NCI-H2081 treated with DMSO at 0.1 percent for 48 hours (cell line): ENCODE measurements at places on chromosomes 2 and 18.
A peak's percentile ranks its signal among the peaks of the same experiment; 100 is the strongest.

DNA sequence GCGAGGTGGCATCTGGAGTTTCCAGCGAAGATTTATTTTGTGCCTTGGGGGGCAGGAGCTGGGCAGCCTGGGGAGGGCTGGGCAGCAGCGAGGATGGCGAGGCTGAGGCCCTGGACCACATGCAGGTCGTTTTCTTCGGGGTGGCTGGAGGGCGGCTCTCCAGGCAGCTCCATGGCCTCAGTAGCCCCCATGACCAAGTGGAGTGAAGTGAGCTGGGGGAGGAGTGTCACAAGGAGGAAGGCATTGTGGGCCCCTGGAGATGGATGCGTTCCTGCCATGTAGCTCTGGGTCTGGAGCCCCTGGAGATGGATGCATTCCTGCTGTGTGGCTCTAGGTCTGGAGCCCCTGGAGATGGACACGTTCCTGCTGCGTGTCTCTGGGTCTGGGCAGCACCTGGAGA, 40.4 kb downstream of the SH3BP4 start:
- no peak for DNase-seq

DNA sequence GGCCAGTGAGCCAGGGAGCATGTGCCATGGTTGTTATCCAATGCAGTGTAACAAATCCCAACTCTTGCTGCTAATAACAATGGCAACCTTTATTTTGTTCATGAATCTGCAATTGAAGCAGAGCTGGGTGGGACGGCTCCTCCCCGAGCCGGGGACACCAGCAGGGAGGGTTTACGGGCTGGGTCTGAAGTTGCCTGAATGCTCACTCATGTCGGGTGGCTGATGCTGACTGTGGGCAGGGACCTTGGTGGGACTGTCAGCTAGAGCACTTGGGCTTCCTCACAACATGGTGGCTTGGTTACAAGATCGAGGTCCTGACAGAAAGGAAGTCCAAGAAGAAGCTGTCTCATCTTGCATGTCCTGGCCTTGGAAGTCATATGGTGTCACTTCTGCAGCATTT, 264.5 kb downstream of the NDUFA10 start:
- no peak for DNase-seq

DNA sequence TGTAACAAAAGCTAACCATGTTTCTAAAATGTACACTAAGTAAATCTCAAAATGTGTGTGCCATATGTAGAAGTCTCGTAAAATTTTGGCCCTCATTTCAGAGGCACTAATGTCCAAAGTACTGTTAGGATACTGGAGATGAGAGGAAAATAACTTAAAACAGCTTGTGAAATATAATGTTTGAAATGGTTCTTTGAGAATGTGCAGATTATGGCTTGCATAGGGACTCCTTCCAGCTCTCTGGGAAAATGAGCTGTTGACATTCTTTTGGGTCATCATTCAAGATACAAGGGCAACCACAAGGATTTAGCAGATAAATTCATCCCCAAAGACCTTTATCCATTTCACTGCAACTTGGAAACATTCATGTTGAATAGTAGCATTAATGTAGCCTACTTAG, 38.1 kb upstream of the OTX1 start:
- no peak for DNase-seq

DNA sequence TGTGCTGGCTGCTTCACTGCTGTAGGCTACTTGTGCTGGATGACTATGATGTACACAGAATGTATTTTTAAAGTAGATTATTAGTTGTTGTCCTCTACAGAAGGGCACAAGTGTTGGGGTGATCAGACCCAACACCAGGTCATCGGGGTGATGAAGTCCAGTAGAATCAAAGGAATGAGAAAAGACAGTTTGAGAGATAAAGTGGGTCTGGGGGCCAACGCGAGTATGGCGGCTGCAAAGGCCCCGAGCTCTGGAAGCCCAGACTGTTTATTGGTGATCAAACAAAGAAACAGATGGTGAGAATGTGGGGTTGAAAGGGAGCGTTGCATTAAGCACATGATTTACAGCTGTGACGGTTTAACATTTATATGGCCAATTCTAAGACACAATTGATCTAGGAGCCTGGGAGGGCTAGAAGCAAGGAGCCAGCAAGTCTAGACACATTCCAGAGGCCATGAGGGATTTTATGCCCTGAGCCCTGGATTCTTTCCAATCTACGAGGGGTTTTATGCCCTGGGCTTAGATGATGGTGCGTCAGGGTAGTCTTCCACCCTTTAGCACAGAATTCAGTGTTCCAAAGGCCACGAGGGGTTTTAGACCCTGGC, 153.5 kb downstream of the AGPS start:
- no peak for DNase-seq

DNA sequence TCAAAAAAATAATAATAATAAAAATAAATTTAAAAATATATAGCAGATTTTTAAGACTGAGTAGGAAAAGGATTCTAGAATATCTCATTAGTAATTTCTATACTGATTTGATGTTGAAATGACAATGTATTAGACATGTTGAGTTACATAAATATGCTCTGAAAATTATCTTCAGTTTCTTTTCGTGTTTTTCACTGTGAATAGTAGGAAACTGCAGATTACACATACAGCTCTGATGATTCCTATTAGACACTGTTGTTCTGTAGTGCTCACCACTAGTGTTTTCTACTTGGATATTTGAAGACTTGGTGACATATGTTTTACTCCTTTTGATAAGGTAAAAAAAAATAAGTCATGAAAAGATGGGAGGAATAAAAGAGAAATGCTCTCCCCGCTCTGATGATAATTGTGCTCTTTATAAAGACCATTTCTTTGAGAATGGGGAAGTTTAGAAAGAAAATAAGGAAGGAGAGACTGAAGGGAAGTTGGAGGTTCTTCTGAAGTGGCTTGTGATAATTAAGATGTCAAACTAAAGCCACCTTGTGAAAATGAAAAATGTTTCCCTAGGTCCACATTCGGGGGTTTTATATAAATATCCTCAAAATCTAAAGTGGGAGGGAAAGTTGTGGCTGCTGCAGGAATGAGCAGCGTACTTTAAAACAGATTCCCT, 52.9 kb downstream of the SLC9A2 start:
- no peak for DNase-seq

DNA sequence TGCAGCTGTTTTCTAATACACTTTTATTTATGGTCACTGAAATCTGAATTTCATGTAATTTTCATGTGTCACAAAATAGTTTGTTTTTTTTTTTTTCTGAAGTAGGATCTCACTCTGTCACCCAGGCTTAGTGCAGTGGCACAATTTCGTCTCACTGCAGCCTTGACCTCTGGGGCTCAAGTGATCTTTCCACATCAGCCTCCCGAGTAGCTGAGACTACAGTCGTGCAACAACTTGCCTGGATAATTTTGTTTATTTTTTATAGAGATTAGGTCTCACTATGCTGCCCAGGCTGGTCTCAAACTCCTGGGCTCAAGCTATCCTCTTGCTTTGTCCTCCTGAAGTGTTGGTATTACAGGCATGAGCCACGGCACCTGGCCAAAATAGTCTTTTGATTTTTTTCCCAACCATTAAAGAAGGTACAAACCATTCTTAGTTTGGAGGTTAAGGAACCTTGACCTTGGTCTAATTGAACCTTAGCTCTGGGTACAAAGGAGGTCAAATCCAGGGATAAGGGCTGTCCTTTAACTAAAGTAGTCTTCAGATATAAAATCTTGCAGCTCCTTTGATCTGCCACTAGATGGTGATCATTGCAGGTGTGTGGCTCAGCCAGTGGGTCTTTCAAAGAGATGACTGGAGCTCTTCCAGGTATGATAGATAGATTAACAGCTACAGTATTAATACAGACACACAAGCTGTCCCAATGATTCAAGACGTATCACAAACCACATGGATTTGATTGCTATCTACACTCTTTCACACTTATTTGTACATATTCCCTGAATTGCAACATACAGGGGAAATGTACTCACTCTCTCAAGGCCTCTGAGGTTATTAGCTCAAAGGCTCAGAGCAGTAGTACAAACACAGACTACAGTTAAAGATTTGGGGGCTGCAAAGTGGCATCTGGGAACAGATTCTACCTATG, 4.7 kb upstream of the KRCC1 start:
- peak; percentile 27 for DNase-seq

GRCh38 chr2:132669908-132670495, at the start of gene LYPD1:
Gene LYPD1 (minus strand): TSS chr2:132670205. CDS start chr2:132669932, 273 bp downstream.
- DNase-seq = no peak

GRCh38 chr2:2621855-2622254, 290.8 kb upstream of the MYT1L start:
- no peak for DNase-seq

DNA sequence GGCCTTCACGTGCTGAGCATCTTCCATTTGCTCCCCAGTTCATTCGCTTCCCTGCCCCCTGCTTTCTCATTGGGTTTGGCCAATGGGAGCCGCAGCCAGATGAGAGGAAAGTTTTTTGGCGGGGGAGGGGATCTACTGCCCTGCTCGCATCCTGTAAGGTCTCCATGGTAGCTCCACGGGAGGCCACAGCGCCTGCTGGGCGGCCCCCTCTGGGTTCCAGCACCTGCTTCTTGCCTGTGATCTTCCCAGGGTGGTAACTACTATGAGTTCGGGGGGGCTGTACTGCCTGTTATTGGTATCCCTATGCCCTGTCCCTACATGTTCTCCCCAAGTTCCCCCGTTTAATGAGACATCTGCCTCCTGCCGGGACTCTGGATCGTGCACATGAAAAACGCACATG, 57.2 kb downstream of the INPP5D start:
- DNase-seq = no peak

DNA sequence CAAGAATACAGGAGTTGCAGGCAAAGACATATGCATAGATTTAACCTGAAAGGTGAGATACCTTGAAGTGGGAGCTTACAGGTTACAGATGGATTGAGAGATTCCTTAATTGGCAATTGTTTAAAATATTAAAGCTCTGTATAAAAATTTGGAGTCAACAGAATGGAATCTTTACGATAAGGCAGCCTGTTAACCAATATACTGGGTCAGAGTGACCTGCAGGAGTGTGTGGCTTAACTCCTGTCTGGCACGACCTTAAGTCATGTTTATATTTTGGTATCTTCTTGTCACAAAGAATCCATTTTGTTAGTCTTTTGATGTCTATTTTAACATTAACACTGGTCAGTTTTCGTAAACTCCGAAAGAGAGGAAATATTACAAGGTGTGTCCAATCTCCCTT, 1058.2 kb upstream of the CRIM1 start:
- DNase-seq = no peak

GRCh38 chr2:127954857-127955256, 69.1 kb upstream of the AMMECR1L start:
- DNase-seq = no peak

DNA sequence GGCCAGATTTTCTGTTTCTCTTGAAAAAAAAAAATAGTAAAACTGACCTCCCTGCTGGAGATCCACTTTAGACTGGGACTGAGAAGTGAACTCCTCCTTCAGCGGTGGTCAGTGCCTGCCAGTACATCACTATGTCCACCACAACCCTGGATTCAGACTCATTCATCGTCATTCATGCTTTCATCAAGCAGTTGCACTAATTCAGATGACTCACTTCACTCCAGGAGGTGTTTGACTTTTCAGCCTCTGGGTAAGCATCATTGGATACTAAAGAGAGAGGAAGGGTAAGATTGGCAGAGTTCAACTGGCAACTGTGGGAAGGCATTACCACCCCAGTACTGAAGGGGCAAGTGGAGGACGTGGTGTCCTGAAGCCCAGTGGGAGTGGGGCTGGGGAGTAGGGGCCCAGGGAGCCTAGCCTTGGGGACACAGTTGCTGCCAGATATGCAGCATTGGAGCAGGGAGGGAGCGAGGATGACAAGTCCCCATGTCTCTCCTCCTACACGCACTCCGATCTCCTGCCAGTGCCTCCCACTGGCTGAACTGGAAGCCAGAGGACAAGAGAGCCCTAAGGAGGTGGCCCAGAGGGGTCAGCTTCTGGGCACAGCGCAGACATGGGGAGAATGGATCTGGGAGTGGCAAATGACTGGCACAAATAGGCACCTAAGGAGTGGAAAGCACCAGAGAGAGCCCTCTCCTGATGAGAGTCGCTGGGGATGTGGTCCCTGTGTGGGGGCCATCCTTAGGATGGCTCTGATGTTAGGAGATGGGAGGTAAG, 111.1 kb downstream of the TGFA start:
- no peak for DNase-seq

GRCh38 chr2:3334392-3335345, 42.9 kb downstream of the EIPR1 start:
- DNase-seq = no peak

DNA sequence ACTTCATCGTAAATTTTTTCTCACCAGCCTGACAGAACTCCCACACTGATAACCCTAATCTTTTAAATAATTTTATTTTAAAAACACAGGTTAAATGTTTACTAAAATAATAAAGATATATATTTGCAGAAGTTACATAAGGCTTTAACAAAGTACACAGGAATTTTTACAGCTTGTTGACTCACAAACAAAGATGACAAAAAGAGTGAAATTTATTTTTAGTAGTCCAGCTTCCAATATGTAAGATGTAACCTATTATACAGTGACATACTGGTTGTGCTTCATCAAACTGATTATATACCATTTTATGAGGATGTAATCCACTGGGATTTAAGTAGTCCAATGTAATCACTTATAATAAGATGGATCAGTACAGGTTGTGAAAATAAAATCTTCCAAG, 348.9 kb upstream of the SLC39A10 start:
- DNase-seq = no peak

DNA sequence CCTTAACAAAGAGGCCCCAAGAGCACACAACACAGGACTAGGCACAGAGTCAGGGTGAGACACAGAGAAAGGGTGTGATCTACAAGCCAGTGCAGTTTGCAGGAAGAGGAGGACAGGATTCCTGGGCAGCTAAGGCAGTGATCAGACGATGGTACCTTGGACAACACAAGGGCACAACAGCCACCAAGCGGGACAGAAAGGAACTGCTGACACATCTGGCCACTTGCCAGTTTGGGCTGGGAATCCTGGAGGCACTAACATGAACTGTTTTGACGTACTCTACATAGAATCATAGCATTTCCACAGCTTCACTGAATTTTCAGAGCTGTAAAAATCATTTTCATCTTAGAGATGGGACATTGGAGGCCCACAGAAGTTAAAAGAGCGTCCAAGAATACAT, 221.5 kb upstream of the SLC35G4 start:
- DNase-seq = no peak
